ENCODE measurements at places on chromosomes 12 and 14.
A peak's percentile ranks its signal among the peaks of the same experiment; 100 is the strongest.

DNA sequence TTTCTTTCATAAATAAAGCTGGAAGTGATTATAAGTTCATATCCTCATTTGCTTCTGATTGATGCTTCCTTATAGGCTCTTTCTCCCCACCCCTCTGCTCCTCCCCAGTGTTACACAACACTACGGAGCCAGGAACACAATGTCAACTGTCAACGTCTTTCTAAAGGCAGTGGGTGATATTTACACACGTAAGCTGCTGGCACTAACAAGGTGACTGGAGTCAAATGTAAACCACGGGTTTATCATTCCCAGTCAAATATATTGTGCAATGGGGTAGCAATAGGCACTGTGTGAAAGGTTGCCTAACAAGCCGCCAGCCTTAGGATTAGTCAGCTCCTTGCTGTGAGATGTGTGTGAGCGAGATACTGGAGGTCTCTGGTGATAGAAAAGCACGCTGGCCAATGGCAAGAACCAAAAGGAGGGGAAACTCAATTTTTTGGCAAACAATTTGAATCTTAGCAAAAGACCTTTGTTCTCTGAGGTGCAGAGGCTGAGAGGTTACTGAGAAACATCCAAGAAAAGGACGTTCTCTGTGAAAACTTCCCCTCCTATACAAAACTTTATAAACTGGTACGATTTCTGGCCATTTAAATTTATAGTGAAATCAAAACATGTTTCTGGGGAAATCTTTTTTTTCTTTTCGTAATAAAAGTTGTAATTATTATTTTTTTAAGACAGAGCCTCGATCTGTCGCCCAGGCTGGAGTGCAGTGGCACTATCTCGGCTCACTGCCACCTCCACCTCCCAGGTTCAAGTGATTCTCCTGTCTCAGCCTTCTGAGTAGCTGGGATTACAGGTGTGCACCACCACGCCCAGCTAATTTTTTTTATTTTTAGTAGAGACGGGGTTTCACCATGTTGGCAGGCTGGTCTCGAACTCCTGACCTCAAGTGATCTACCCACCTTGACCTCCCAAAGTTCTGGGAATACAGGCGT lies 22.3 kb upstream of the HECTD1 start:
- H3K27me3 ChIP-seq = no peaks in the 10 kb centered on the region
- H3K36me3 ChIP-seq = peaks cover 4% of the 10 kb centered on the region
- DNase-seq = no peak
- H3K4me1 ChIP-seq = no peaks in the 10 kb centered on the region

DNA sequence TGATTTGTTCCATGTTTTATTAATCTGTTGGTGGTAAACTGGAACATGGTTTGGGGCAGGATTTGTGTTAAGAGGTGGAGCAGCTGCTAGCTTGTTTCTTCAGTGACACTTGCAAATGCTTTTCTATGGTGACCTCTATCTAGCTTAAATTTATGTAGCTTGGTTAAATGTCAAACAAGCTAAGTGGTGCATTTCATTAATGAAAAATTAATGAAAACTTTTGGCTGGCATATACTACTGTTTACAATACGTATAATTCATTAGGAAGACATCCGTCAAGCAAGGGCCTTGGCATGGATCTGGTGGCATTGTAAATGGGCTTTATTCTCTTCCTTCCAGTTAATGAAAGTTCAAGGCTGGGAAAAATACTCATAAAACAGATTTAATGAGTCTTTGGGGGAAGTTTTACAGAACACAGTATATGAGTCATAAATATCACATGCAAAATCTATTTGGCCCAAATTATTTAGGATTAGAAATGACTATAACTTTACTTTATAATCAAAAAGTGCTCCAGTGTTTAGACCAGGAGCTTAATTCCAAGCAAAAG lies 807.7 kb upstream of the SEL1L start:
- no peaks in the 10 kb centered on the region for H3K27me3 ChIP-seq
- no peak for DNase-seq
- H3K4me3 ChIP-seq = no peak overlapping the region
- H3K27ac ChIP-seq = no peak overlapping the region
- H3K4me1 ChIP-seq = no peaks in the 10 kb centered on the region
- no peaks in the 10 kb centered on the region for H3K36me3 ChIP-seq

DNA sequence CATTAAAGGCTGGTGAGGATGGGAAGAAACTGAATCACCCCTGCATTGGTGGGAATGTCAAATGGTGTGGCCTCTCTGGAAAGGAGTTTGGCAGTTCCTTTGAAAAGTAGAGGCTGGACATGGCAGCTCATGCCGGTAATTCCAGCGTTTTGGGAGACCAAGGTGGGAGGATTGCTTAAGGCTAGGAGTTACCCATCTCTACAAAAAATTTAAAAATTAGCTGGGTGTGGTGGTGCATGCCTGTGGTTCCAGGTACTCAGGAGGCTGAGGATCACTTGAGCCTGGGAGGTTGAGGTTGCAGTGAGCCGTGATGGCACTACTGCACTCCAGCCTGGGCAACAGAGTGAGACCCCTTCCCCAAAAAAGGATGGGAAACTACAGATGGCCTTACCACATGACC lies 93.7 kb downstream of the RIN3 start:
- peaks cover 10% of the 10 kb centered on the region for H3K36me3 ChIP-seq
- no peak for DNase-seq
- no peak overlapping the region for H3K4me3 ChIP-seq
- H3K27me3 ChIP-seq = no peaks in the 10 kb centered on the region

DNA sequence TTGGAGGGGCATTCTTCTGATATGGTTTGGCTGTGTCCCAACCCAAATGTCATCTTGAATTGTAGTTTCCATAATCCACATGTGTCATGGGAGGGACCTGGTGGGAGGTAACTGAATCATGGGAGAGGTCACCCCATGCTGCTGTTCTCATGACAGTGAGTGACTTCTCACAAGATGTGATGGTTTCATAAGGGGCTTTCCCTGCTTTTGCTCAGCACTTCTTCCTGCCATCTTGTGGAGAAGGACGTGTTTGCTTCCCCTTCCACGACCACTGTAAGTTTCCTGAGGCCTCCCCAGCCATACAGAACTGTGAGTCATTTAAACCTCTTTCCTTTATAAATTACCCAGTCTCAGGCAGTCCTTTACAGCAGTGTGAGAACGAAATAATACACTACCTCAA lies 382.4 kb downstream of the VRK1 start:
- no peaks in the 10 kb centered on the region for H3K36me3 ChIP-seq
- no peaks in the 10 kb centered on the region for H3K27me3 ChIP-seq
- peaks cover 24% of the 10 kb centered on the region for H3K4me1 ChIP-seq
- DNase-seq = no peak
- H3K27ac ChIP-seq = peak overlapping the region; percentile 57
- no peak overlapping the region for H3K4me3 ChIP-seq

GRCh38 chr12:106118-106591 lies 39.6 kb downstream of the IQSEC3 start:
- no peak for DNase-seq
- no peak overlapping the region for H3K27ac ChIP-seq
- no peak overlapping the region for H3K4me3 ChIP-seq
- peaks cover 31% of the 10 kb centered on the region for H3K27me3 ChIP-seq
- H3K4me1 ChIP-seq = peaks cover 17% of the 10 kb centered on the region
- no peaks in the 10 kb centered on the region for H3K36me3 ChIP-seq

DNA sequence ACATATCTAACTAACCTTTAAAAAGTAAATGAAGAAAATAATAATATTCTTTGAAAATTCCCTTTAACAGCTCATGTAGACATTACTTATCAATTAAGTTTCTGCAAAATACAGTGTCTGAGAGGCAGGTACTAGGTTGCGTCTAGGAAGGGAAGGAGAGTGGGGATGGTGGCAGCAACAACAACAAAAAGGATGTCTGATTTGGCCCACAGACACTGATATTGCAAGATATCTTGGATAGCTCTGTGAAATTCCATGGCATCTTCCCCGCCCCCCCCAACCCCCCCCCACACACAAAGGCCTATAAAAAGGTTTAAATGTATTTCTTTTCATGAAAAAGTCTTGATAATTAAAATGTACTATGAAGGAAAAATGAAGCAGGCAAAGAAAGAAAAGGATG lies 41.6 kb upstream of the AP4S1 start:
- DNase-seq = no peak
- peaks cover 31% of the 10 kb centered on the region for H3K4me1 ChIP-seq
- no peaks in the 10 kb centered on the region for H3K27me3 ChIP-seq
- peaks cover 6% of the 10 kb centered on the region for H3K36me3 ChIP-seq

GRCh38 chr12:12749433-12749832 lies 32.3 kb downstream of the CDKN1B start:
- no peaks in the 10 kb centered on the region for H3K36me3 ChIP-seq
- H3K4me3 ChIP-seq = no peak overlapping the region
- DNase-seq = no peak
- no peak overlapping the region for H3K27ac ChIP-seq
- no peaks in the 10 kb centered on the region for H3K4me1 ChIP-seq

DNA sequence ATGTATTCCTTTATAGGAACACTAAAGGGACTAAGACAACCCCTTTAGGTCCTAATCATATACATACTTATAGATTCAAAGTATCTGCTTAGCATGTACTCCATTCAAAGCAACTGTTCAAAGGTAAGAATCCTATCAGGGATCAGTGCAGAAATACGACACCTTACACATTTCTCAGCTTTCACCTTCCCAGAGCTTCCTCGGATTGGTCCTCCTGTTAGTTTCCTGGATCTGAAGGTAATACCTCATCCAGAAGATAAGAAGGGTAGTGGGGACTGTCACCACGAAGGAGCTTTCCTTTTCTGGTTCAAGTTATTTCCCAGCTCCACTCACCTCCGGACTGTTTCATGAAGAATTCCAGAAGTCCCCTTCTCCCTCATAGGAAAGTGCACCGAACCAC lies 38.0 kb downstream of the RCOR1 start:
- DNase-seq = no peak
- no peak overlapping the region for H3K4me3 ChIP-seq
- H3K4me1 ChIP-seq = peaks cover 16% of the 10 kb centered on the region
- no peaks in the 10 kb centered on the region for H3K27me3 ChIP-seq
- H3K27ac ChIP-seq = no peak overlapping the region

- no peaks in the 10 kb centered on the region for H3K36me3 ChIP-seq
- no peak for DNase-seq
- H3K4me1 ChIP-seq = peaks cover 11% of the 10 kb centered on the region
- H3K27ac ChIP-seq = no peak overlapping the region
- H3K27me3 ChIP-seq = no peaks in the 10 kb centered on the region
Observed at GRCh38 chr12:101968770-101969169, 91.4 kb downstream of the DRAM1 start.

- no peak overlapping the region for H3K27ac ChIP-seq
- H3K4me3 ChIP-seq = no peak overlapping the region
- no peaks in the 10 kb centered on the region for H3K27me3 ChIP-seq
- H3K4me1 ChIP-seq = no peaks in the 10 kb centered on the region
- no peaks in the 10 kb centered on the region for H3K36me3 ChIP-seq
Observed at GRCh38 chr12:78290606-78291345, 460.1 kb downstream of the NAV3 start.

GRCh38 chr14:54902143-54902520 lies 494 bp downstream of the GCH1 start:
- H3K36me3 ChIP-seq = peaks cover 32% of the 10 kb centered on the region
- H3K4me3 ChIP-seq = peak overlapping the region; percentile 83
- peak; percentile 78 for DNase-seq
- no peaks in the 10 kb centered on the region for H3K27me3 ChIP-seq
- H3K27ac ChIP-seq = peak overlapping the region; percentile 83

DNA sequence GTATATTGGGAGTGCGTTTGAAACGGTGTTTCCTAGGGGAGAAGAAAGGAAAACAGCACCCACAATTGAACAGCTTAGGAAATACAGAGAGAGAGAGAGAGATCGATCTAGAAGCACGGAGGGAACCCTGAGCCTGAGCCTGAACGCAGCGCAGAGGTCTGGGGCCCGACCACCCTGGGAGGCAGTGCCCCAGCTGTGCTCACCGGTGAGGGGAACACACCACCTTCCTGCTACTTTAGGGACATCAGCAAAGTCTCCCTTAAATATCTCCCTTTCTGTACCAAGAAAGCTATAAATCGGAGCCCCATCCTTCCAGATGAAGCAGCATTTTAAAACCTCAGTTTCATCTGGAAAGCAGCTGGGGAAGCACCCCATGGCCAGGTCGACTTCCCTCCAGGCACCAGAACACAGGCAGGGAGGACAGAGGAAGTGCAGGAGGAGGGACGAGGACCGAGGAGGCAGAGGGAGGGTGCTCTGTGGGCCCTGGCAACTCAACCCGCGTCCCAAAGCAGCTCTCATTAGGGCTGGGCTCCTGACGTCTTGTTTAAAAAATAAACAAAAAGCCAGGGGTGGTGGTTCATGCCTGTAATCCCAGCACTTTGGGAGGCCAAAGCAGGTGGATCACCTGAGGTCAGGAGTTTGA lies 12.2 kb downstream of the RIMBP2 start:
- no peaks in the 10 kb centered on the region for H3K4me1 ChIP-seq
- peaks cover 28% of the 10 kb centered on the region for H3K27me3 ChIP-seq
- no peak for DNase-seq
- no peaks in the 10 kb centered on the region for H3K36me3 ChIP-seq
- no peak overlapping the region for H3K4me3 ChIP-seq

DNA sequence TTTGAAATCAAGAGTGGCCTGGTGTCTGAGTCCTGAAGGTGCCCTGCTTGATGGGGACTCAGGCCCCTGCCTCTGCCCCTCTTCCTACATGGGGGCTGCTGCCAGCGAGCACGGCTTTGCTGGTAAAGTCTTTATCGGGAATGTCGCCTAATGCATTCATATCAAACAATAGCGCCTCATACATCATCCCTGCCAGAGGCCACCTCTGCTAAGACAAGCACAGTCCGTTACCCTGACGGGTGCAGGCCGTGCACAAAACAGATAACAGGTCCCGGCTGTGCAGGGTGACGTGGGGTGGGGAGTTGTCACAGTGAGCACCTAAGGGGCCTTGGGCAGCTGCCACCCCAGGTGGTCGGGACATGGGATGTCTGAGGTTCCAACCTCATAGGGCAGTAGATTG lies 68.4 kb upstream of the FAM222A start:
- H3K4me3 ChIP-seq = no peak overlapping the region
- no peak for DNase-seq
- no peak overlapping the region for H3K27ac ChIP-seq
- no peaks in the 10 kb centered on the region for H3K36me3 ChIP-seq
- H3K4me1 ChIP-seq = no peaks in the 10 kb centered on the region

- no peak overlapping the region for H3K4me3 ChIP-seq
- DNase-seq = no peak
- H3K27ac ChIP-seq = no peak overlapping the region
Observed at GRCh38 chr12:75613981-75614380, 102.6 kb upstream of the KRR1 start.

GRCh38 chr12:126139355-126139754 lies 1074.1 kb downstream of the AACS start:
- no peaks in the 10 kb centered on the region for H3K4me1 ChIP-seq
- no peaks in the 10 kb centered on the region for H3K27me3 ChIP-seq
- no peaks in the 10 kb centered on the region for H3K36me3 ChIP-seq
- no peak overlapping the region for H3K4me3 ChIP-seq
